ENCODE measurements at places on chromosomes 12 and 14.

DNA sequence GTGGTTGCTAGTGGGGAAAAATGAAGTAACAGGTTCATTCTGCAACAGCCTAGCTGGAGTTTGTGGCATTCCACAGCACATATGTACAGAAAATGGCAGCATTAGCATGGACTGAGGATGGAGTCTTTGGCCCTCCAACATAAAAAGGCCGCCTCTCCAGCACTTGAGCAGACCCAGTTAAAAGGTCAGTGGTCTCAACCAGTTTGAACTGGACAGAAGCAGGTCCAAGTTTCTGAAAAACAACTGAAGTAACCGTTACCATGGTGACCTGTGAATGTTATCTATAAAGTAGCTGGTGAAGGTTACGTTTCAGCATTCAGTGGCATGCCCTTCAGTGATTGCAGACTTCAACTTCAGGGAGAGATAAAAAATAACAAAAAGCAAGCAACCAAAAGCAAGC is 34.1 kb upstream of the OR10AD1 start:
- DNase-seq, result no peak

DNA sequence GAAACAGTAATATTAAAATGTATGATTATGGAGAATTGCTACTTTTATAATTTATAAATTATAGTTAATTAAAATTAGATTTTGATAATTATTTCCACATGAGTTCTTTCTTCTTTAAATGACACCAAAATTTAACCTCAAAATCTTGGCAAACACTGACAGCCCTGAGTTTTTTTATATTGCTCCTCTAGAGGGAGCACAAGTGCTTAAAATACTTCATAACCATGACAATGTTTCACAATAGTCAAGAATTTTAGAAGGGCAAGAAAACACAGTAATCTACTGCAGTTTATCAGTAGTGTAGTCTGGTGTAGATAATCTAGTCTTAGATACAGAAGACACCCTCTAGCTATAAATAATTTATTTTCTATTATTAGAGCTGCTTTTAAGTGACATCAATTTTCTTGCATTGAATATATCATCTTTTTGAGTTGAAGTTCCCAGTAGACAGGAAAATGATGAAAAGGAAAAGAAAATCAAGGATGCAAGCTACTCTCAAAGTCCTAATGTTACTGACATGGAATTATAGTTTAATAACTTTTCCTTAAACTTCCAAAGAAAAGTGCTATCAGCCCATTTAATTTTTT is 14.3 kb upstream of the PTGER2 start:
- DNase-seq, result no peak

- no peak for DNase-seq
These were observed 49.6 kb upstream of the PRMT8 start for GRCh38 chr12:3441435-3441834.

- no peak for DNase-seq
These were observed 148.0 kb upstream of the NUDT4 start for GRCh38 chr12:93229494-93230325.

GRCh38 chr12:128388461-128389000 is 121.6 kb downstream of the TMEM132C start:
- no peak for DNase-seq

DNA sequence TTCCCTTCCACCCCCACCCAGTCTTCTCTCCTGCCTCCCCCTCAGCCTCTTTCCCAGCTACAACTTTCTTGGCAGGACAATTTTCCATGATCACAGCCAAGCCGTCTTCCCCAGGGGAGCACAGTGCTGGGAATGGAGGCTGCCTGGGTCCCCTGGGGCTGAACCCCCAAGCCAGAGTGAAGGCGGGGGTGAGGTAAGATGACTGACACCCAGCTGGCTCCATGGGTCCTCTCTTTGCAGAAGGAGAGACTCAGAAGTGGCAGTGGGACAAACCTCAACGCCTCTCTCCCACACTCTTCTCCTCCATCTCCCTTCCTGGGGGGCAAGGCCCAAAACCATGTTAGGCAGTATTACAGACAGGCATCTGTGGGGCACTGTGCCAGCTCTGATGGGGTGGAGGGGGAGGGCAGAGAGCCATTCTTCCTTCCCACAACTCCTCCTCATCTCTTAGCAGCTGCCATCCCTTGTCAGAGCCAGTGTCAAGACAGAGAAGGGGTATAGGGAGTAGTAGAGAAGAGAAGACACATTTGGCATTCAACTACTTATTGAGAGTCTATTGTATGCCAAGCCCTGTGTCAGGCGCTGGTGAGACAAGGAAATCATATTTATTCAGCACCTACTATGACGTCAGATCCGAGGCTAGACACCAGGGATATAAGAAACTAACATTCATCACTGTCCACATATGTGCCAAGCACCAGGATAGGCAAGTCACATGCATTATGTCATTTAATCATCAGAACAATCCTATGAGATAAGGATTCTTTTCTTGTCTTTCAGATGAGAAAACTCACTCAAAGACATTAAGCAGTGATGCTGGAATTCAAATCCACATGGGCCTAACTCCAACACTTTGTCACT is 3.6 kb downstream of the ITGA7 start:
- no peak for DNase-seq

DNA sequence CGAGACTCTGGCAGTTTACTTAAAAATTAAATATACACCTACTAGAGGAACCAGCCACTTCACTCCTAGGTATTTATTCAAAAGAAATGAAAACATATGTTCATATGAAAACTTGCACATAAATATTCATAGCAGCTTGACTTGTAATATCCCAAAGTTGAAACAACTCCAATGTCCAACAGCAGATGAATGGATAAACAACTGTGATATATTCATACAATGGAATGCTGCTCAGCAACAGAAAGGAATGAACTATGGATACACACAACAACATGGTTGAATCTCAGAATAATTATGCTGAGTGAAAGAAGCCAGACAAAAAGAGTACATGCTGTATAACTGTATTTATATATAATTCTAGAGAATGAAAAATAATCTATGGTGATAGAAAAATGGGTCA is 53.4 kb upstream of the DACT1 start:
- no peak for DNase-seq

- DNase-seq, result no peak
These were observed 19.6 kb downstream of the CLMN start for GRCh38 chr14:95300002-95300696.

- no peak for DNase-seq
These were observed 170.7 kb downstream of the RBM19 start for GRCh38 chr12:113795445-113795844.

DNA sequence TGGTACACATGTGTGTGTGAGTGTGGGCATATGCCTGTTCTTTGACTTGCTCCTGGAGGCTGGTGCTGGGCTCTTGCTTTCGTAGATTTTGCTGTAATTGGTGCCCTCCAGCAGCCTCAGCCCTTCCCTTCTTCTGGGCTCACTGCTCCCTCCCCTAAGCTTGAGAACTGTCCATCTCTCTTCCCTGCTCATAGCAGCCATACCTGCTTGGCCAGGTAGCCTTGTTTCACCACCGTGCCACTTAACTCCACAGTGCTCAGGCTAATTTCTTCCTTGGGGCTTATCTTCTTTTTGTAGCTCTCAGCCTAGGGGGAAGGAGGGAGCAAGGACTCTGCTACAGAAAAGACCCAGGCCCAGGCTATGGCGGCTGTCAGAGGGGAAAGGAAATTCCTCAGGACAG is 19.8 kb downstream of the PLEK2 start:
- DNase-seq, result no peak

GRCh38 chr12:131122631-131123030 is 168.9 kb downstream of the ADGRD1 start:
- no peak for DNase-seq

- no peak for DNase-seq
These were observed 89.1 kb downstream of the TTC7B start for GRCh38 chr14:90727082-90727481.

- no peak for DNase-seq
These were observed 58.3 kb downstream of the ANAPC7 start for GRCh38 chr12:110345176-110345661.

DNA sequence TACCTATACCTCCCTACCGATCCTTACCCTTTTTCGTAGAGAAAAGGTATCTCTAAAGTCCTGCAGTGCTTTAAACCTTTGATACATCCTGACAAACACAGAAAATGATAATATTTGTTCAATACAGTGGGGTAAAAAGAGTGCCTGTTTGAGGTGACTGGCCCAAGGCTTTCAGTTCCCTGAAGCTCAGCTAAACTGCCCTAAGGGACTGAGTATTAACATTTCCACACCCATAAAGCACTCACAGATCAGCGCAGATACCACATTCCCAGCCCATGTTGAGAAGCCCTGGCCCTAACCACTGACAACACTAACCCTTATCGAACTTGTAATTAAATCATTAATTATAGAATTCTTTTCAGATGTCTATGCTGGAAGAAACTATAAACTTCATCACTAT is 108.7 kb downstream of the DIP2B start:
- DNase-seq, result no peak

DNA sequence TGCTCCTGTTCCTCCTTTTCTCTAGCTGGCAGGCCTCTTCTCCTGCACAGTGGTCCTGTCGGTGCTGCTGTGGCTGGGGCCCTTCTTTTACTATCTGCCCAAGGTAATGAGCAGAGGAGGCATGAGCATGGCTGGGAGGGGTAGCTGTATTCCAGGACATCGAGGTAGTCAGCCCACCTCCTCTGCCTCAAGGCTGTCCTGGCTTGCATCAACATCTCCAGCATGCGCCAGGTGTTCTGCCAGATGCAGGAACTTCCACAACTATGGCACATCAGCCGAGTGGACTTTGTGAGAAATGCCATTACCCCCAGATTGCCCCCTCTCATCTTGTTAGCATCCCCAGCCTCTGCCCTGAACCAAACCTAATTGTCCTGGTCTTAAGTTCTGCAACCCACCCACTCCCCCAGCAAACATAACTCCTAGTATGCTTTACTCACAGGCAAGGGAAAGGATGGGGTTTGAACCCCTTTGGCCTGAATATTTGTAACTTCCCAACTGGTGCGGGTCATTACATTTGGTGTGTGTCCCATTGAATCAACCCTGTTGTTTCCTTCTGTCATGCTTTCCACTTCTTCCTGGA is 9.1 kb downstream of the B4GALNT1 start:
- no peak for DNase-seq

Data from WERI-Rb-1 (cell line).